ENCODE measurements at places on chromosomes 2 and 18.

DNA sequence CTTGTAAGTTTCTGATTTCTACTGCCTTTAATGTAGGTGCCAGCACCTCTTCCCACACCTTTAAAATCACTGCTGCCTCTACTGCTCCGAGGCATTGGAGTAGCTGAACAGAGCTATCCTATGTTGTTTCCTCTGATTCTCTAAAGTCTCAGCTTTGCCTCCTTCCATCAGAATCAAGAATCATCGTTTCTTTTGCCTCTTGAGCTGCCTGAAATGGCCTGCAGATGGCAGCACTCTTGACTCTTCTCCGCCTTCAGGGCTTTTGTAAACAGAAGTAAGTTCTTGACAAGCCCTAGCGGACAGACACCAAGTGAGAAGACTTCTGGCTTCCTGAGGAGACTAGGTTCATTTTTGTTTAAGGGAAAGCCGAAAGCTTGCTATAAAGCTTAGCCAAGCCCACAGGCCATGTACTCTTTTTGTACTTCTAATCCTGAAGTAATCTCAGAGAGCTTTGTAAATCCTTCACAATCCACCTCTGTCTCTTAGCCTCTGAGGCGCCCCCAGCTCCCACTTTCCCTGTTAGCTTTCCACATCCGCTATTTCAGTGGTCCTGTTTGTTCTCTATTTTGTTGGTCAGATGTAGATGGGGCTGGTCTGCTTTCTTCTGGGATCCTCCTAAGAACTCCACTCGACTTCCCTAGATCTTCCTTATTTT, 48.4 kb downstream of the GTF3C3 start:
- peak; percentile 92 for DNase-seq

DNA sequence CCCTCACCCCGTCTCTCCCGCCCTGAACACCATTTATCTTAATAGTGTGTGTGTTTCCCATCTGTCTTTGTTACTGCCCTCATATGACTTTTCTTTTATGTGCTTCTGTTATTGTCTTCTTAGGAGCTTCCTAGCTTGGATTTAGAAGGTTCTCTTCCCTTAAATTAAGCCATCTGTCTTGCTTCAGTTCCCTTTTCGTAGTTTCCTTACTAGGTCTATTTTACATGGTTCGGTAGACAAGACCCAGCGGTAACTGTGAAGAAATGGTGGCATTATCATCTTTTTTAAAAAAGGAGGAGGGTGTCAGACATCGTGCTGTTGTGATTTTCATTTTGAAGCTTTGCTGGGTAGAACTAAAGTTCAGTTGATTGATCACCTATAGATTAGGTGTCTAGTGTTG, 10.3 kb downstream of the NCK2 start:
- no peak for DNase-seq

- DNase-seq, result peak; percentile 8
Measured at GRCh38 chr18:67726882-67727281, 210.4 kb upstream of the DSEL start.

DNA sequence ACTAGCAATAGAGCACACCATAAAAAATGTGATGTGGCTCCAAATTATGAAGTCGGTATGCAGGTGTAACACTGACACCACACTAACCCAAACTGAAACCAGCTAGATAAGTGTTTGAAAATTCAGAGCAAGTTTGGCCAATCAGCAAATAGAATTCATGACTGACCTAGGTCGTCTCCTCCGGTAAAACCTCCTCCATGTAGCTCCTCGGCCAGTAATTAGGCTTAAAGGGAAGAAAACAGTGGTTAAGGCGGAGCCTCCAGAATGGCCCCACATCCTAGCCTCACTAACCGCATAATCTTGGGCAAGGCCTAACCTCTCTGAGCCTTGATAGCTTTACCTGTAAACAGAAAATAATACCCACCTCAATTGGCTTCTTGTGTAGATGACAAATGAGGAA, 30.1 kb downstream of the C1D start:
- DNase-seq, result no peak

DNA sequence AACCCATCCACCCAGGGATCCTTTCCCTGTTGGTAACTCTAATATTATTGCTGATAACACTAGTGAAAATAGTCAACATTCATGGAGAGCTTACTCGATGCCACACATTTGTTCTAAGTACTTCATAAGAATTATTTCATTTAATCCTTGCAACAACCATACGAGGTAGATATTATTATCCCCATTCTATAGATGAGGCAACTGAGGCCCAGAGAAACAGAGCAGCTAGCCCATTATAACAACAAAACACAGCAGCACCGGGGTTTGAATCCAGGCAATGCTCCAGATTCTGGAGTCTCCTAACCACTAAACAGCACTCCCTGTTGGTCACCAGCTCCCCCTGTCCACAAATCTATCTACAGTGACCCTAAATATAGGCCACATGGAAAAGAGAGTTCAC, 90.4 kb upstream of the PKDCC start:
- no peak for DNase-seq

- DNase-seq, result no peak
Measured at GRCh38 chr2:235096447-235096846, 144.6 kb downstream of the SH3BP4 start.

DNA sequence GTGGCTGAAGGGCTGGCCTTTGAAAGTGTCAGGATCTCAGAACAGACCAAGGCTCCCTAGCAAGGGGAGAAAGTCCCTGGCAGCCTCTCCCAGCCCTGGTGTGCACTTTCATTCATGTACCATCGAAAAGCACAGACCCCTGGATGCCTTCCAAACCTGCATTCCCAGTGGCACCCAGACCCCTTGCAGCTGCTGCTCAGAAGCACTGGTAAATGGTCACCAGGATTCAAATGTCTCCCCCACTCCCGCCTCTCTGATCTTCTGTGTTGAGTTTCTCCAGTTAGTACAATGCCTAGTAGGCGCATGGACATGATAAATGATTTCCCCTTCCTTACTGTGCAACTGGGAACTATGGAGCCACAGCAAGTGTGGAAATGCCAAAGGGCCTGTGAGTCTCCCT, 180.0 kb downstream of the GLI2 start:
- no peak for DNase-seq

DNA sequence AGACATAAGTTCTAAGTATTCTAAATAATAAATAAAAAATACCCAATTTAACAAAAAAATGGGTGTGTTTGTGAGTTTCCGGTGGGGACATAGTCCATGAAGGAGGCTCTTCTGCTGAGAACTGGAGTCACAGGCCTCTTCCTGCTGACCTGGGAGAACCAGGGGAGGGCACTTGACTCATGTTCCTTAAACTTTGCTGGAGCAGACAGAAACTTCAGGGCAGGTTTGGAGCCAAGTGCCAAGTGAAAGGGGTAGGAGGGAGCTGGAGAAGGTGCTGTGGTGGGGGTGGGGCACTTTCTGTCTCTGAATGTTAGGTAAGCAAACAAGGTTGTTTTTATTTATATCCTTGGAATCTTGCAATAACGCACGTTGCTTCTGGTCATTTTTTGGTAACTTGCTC, 78.8 kb upstream of the TTN start:
- DNase-seq, result no peak

- no peak for DNase-seq
Measured at GRCh38 chr2:239161711-239162140, 239.1 kb downstream of the HDAC4 start.

- peak; percentile 63 for DNase-seq
Measured at GRCh38 chr2:128505150-128505490, 186.5 kb upstream of the HS6ST1 start.

DNA sequence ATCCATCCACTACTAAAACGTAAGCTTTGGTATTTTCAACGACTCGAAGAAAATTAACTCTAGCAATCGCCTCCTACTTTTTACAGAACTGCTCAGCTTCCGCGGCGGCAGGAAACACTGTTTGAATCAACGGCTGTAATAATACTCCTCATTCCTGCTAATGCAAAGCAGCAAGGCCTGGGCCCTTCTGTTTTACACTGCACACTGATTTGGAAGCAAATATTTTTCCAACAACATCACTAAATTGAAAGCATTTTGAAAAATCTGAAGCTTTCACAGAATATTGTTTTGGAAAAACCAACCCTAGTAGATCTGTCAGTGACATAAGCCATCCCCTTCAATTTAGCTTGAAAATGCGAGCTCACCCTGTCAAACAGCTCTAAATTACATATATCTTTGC, 261.2 kb downstream of the TXNL1 start:
- DNase-seq, result no peak

- DNase-seq, result no peak
Measured at GRCh38 chr18:64271246-64271645, 122.4 kb upstream of the LINC00305 start.

DNA sequence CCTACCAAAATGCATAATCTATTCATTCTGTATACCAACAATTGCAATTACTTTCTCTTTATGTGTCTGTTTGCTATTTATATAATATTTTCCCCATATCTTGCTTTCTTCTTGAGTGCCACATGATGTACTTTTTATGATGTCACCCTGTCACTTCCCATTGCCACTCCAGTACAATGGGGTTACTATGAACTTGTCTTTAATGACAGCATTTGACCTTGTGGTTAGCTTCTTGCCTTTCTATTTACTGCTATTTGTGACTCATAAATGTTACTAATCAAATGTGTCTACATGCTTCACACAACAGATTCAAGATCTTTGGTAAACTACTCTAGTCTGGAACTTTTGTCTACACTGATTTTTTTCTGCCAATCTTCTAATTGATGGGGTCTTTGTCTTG, 486.3 kb downstream of the NR4A2 start:
- DNase-seq, result no peak

GRCh38 chr2:31014516-31014915, 123.7 kb downstream of the GALNT14 start:
- no peak for DNase-seq

- DNase-seq, result no peak
Measured at GRCh38 chr2:127007652-127008051, 99.3 kb downstream of the BIN1 start.

DNA sequence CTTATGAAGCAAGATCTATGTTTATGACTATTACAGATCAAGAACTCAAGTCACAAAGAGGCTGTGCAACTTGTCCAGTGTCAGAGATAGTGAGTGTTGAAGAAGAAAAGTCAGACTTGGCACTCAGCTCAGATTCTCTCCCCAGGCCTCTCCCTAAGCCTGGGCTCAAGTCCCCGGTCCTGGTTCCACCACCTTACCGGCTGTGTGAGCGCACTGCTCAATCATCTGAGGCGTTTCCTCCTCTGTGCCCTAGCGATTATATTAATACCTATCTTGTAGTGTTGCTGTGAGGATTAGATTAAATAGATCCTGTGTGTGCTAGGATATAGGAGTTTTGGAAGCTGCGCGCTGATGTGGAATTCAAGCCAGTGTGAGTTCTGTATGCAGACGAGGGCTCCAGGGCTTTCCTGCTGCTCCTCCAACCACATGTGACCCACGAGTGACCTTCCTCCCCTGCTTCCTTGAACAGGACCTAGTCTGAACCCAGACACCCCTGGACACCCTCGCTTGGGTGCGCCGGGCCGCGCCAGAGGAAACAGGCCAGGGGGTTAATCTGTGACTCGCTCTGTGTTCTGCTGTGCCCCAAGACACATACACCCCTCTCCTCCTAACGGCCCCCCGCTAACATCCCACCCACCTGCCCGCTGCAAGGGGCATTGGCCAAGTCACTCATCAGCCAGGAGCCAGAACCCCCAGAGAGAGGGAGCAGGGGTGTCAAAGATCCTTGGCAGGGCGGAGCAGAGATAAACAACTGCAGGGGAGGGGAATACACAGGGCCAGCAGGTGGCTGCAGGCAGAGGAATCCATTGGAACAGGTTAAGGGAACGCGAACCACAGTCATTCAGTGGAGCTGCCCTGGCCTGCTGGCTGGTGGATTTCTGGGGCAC, 38.3 kb downstream of the TNS1 start:
- DNase-seq, result peak; percentile 16

GRCh38 chr2:3449086-3449485, 69.6 kb downstream of the TRAPPC12 start:
- peak; percentile 59 for DNase-seq

GRCh38 chr2:145815933-145816332, 1296.0 kb upstream of the ZEB2 start:
- DNase-seq, result no peak

DNA sequence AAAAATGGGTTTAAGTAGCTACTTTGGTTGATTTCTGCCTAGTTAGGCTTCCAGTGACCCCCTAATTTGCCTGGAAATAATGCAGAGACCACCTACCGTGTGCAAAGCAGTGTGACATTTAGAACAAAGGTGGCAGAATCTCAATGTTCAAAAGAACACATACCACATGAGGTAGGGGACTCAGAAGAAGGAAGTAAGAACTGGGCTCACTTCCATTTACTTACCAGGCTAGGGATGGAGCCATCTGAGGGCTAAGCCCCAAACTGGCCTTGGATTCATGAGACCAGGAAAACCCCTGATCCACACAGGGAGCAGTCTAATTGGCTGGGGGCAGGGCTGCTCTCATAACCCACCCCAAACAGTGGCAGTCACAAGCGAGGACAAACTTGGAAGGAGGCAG, 190.7 kb downstream of the NCKAP5 start:
- peak; percentile 21 for DNase-seq

GRCh38 chr2:219280651-219281050, 1.5 kb downstream of the DNAJB2 start:
- no peak for DNase-seq

GRCh38 chr2:233462826-233463470, 103.6 kb downstream of the USP40 start:
- DNase-seq, result no peak

GRCh38 chr2:134384131-134384530, 130.3 kb downstream of the MGAT5 start:
- DNase-seq, result no peak

DNA sequence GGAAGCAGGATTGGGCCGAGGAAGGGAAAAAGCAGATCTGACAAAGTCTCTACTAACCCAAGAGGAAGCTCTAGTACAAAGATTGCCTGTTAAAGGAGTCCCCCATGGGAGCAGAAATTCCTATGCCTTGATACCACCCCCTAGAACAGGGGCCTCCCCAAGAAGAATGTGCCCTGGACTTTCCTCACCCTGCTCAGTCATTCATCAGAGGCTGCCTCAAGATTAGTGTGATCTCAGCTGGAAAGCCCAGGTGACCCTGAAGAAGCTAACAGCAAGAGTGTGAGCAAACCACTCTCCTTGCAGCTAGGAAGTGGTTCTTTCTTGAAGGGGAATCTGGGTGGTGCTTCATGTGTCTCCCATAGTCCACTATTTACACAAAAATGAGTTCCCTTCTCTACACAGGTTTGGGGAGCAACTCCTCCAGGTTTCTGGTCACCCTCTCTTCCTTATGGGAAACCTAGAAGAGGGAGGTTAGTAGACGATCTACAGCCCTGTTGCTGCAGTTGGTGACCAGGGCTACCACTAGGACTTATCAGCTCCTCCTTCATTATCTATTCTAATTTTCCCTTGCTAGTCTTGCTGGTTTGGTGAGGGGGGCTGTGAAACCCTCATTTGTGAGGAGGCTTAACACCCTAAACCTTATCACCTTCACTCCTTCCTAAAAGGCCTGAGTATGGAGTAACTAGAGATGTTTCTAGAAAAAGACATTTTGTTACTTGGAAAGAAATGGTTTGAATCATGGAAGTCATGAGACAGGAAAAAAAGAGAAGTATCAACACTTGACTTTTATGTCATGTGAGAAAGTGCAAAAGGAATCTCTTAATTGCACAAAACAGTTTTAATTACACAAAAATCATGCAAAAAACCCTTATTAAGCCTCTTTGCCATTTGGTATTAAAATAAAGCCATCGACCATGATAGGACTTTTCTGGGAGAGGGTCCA, 2.9 kb upstream of the WDR7 start:
- no peak for DNase-seq

- DNase-seq, result peak; percentile 59
Measured at GRCh38 chr18:48902023-48902855, 48.5 kb downstream of the SMAD7 start.

Data from NCI-H82 (cell line).